ENCODE measurements at places on chromosomes 6 and 20. TPM values are rescaled to one million over a fixed set of nuclear protein-coding genes. Genes with fewer than 3 reads are reported as not detected.

GRCh38 chr20:23163562-23163961 lies 77.4 kb upstream of the CD93 start:
- H3K4me3 ChIP-seq: no peak overlapping the region
- H3K27me3 ChIP-seq: no peaks in the 10 kb centered on the region
- no peak for DNase-seq
- no peak overlapping the region for H3K27ac ChIP-seq
- peaks cover 25% of the 10 kb centered on the region for H3K4me1 ChIP-seq

- H3K27ac ChIP-seq: no peak overlapping the region
- no peak overlapping the region for H3K4me3 ChIP-seq
- H3K4me1 ChIP-seq: no peaks in the 10 kb centered on the region
- no peak for DNase-seq
Observed at GRCh38 chr20:18650224-18650623, 62.4 kb downstream of the DTD1 start.

DNA sequence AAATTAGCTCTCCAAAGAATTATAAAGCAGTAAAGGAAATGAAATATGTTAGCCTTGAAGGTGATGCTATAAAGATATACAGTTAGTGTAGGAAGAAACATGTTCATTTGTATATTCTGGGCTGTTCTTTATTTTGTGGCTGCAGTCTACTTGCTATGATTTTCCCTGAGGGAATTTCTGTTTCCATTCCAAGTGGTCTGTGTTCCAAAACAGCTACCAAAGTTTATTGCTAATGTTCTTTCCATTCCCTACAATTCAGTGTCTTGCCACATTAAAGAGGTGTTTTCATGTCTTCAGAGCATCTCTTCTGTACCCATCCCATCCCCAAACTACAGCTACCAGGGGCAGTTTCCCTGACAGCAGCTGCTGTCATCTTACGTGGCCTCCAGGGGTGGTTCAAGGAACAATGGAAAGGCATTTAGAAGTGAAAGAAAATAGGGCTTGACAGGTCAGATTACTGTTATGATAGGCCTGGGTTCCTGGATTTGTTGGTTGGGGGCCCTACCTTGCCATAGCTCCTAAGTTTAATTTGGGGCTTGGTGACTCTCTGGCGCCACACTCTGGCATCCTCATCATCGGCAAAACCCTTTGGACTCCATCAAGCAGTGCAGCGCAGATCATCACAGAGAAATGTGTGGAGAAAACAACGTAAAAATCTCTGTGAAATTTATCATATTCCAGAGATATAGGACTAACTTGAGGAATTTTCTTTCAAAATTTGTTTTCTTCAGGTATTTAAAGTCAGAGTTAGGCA lies 33.8 kb upstream of the AIG1 start:
- H3K36me3 ChIP-seq: no peaks in the 10 kb centered on the region
- H3K27me3 ChIP-seq: no peaks in the 10 kb centered on the region
- DNase-seq: peak; percentile 47
- no peak overlapping the region for H3K4me3 ChIP-seq
- no peaks in the 10 kb centered on the region for H3K4me1 ChIP-seq
- no peak overlapping the region for H3K27ac ChIP-seq

DNA sequence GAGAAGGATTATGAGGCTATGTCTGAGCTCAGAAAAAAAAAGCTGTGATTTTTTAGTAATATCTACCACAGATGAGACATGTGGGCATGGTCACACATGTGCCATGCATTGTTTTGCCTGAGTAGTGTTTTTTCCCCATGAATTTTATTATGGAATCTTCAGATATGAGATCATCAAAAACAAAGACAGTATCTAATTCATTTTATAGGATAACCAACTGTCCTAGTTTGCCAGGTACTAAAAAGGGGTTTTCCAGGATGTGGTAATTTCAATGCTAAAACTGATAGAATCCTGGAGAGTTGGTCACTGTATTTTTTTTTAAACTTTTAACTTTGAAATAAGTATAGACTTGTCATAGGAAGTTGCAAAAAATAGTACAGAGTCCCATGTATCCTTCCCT lies 127.4 kb upstream of the MAP3K7 start:
- H3K4me1 ChIP-seq: no peaks in the 10 kb centered on the region
- H3K4me3 ChIP-seq: no peak overlapping the region
- H3K27me3 ChIP-seq: no peaks in the 10 kb centered on the region
- H3K36me3 ChIP-seq: no peaks in the 10 kb centered on the region

GRCh38 chr20:56554869-56555268 lies 21.8 kb downstream of the FAM209B start:
- no peaks in the 10 kb centered on the region for H3K27me3 ChIP-seq
- DNase-seq: no peak
- H3K36me3 ChIP-seq: no peaks in the 10 kb centered on the region
- no peak overlapping the region for H3K27ac ChIP-seq
- no peak overlapping the region for H3K4me3 ChIP-seq
- H3K4me1 ChIP-seq: no peaks in the 10 kb centered on the region

DNA sequence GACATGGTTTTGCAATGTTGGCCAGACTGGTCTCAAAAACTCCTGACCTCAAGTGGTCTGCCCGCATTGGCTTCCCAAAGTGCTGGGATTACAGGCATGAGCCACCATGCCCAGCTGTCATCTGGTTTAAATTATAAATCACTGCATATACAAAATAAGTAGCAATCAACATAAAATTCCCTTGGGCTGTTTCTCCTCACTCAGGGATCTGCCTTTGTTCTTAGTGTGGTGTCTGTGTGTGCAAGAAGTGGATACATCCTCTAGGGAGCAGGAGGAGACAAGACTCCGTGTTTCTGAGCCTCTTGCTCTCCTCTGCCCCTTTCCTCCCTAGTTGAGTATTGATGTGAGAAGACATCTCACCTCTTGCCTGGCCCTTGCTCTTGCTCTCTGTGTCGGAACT lies 65.2 kb upstream of the ADGRF4 start:
- H3K36me3 ChIP-seq: no peaks in the 10 kb centered on the region
- DNase-seq: no peak
- H3K4me1 ChIP-seq: peaks cover 12% of the 10 kb centered on the region
- no peak overlapping the region for H3K4me3 ChIP-seq
- no peaks in the 10 kb centered on the region for H3K27me3 ChIP-seq

- H3K4me3 ChIP-seq: no peak overlapping the region
- peaks cover 13% of the 10 kb centered on the region for H3K4me1 ChIP-seq
- DNase-seq: no peak
- no peaks in the 10 kb centered on the region for H3K27me3 ChIP-seq
- no peak overlapping the region for H3K27ac ChIP-seq
Observed at GRCh38 chr6:78864957-78865356, 2.4 kb upstream of the IRAK1BP1 start.

The TTK gene
- 0.61 TPM for total RNA-seq

Data from CD4-positive, alpha-beta memory T cell (primary cell).